Activated CD8-positive, alpha-beta memory T cell treated with anti-CD3 and anti-CD28 coated beads for 1 hour (primary cell): ENCODE measurements at places on chromosomes 3 and 15.
A peak's percentile ranks its signal among the peaks of the same experiment; 100 is the strongest.

DNA sequence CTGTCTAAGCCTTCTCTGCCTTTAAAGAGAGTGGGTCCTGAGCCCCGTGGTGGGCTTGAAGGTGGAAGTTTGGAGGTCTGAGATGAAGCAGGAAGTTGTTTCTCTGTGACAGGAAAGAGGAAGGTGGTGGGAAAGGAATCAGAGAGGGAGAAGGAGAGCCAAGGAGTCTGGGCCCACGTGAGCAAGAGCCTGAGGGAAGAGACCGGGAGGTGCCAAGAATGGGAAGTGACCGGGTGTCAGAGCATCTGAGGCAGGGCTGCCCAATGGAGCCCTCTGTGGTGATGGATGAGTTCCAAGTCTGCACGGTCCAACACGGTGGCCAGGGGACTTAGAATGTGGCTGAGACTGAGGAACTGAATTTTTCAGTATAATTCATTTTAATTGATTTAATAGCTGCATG lies 24.6 kb downstream of the ALDH1L1 start:
- DNase-seq: no peak

DNA sequence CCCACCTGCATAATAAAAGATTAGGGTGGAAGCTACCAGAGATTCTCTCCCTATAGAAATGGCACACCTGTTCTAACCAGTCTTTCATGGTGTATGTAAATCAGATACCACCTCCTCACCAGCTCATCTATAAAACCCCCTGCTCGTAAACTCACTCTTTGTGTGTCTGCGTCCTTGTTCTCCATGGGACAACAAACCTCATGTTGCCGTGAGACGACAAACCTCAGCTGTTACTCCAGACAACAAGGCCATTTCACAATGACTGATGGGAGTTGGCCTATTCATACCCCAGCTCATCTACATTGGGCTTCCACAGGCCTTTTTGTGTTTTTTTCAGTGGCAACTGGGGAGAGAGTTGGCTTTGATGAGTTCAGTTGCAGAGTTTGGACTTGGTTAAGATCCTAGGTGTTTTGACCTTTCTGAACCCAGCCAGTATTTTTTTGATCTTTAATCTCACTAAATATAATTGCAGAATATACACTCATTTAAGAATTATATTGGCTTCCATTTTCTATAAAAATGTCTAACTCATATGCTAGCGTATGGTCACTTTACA lies 96.6 kb upstream of the LRIG1 start:
- no peak for DNase-seq

- no peak for DNase-seq
These were observed 262.9 kb downstream of the CTNNB1 start for GRCh38 chr3:41462103-41462691.

- DNase-seq: no peak
These were observed 38.6 kb downstream of the CRYBG3 start for GRCh38 chr3:97860364-97860763.

DNA sequence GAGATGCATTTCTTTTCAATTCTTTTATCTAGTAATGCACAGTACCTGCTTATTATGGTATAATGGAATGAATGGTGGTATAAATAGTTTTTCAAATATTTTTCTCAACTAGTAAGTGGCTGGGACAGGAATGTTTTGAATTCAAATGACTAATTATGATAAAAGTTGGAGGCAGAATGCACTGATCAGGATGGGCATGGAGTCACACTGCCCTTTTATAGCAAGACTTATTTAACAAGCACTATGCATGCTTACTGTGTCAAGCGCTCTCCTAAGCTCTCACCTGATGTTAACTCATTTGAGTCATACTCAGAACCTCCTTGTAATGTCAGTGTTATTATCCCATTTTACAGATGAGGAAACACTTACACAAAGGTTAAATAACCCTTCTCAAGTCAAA lies 221.8 kb downstream of the FEZF2 start:
- no peak for DNase-seq

- DNase-seq: no peak
These were observed 781.8 kb downstream of the CADM2 start for GRCh38 chr3:85740561-85740960.

GRCh38 chr15:69666921-69667811 lies 214.5 kb downstream of the RPLP1 start:
- no peak for DNase-seq

GRCh38 chr3:57141719-57142410 lies 23.3 kb downstream of the IL17RD start:
- DNase-seq: no peak

- no peak for DNase-seq
These were observed 232.5 kb upstream of the ST8SIA2 start for GRCh38 chr15:92161039-92161670.

DNA sequence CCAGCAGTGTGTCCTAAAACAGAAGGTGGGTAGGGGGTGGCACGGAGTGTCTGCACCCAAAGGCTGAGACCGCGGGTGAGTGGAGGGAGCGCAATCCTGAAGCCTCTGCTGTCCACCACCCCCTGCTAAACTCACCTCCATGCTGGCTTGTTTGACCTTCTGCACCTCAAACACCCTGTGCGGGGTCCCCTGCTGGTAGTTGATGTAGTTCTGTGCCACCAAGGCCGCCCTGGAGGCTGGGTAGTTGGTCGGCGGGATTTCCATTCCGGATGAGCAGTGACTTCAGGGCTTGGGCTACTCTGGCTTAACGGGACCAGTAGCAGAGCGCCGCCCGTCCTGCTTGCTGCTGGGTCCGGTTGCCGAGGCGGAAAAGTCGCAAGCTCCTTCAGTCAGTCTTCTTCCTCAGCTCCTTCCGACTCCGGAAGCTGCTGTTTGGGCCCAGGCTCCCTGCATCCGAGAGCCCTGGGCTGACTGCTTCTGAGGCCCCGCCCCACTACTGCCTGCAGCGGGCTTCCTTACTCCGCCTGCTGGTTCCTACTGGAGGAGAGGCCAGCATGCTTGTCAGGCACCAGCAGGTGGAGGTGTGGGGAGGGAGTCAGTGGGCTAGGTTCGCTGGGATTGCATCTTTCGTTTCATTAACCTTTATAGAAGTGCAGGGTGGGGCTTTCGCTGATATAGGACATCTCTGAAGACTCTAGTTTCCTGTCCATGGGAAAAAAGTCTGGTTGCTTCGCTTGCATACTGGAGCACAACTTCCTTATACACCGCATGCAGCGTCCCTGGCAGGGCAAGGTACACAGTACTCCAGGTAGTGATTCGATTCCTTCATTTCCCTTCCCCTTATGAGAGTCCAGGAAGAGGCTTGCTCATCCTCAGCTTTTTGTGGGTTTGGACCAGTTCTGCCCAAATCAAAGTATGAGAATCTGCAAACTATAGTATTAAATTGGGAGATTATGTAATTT lies at the start of gene LXN:
TSS of gene LXN (minus strand) at position 434 of the 962 bp plus-strand sequence. CDS start at position 264, 170 bp downstream.
- DNase-seq: peak; percentile 48

DNA sequence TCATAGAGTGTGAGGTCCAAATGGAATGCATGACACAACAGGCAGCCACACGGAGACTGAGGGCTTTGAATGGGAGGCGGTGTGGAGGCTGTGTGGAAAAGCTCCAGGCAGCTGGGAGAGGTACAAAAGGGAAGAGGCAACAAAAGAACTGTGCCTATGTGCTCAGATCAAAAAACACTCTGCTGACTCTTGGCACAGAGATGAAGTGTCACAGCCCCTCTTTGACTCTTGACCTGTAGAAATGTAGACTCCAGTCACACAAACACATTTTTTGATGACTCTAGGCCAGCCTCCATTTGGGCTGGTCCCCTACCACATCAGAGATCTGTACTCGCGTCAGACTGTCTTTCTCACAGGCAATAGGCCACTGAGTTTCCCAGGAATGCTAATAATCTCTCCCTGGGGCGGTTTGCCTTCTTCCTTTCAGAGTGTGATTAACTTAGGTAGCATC lies 456.0 kb downstream of the TUSC7 start:
- DNase-seq: no peak

GRCh38 chr3:126529585-126530170 lies 5.7 kb downstream of the CHST13 start:
- DNase-seq: no peak

- no peak for DNase-seq
These were observed 356.2 kb downstream of the SV2B start for GRCh38 chr15:91456251-91456718.

- DNase-seq: no peak
These were observed 475.0 kb upstream of the PROK2 start for GRCh38 chr3:72259755-72260587.

DNA sequence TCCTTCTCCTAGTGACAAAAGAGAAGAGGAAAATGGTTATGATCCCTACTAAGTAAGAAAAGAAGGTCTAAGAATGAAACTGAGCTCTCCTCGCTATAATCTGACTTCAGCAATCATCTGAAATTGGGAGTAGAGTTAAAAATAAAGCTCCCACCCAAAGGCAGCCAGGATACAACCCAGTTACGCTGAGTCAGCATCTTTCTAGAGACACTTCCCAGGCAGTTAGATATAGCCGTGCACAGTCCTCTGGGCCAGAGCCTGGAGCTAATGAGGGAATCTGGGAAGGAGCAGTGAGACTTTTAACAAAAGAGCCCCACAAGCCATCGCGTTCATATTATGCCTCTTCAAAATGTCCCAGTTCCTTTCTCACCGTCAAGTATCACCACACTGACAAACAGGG lies 39.1 kb upstream of the SETMAR start:
- no peak for DNase-seq

DNA sequence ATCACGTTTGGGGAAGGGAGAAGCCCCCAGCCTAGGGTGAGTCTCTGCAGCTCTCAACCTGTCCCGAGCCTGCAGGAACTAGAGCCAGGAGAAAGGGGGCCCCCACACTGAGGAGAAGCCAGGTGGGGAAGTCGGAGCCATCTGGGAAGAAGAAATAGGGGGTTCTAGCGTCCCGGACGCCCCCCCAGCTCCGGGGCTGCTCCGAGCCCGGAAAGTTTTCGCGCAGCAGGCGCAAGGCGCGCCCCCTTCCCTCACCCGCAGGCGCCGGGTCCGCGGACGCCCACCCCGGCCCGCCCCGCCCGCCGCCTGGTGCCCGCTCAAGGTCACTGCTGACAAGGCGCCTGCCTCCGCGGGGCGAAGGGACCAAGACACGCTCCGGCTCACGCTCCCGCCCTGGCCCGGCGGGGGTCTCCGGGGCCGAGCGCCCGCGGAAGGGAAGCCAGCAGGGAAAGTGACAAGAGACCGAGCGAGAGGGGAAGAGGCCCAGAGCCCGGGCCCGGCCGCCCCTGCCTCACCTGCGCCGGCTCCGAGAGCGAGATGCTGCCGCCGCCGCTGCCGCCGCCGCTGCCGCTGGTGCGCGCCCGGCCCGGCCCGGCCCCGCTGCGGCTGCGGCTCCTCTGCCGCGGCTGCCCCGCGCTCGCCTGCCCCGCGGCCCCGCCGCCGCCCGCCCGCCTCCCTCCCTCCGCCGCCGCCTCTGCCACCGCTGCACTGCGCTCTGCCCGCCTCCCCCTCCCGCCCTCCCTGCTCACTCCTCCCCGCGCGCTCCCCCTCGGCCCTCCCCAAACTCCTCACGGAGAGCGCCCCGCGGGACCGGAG lies 108.4 kb upstream of the SLC6A11 start:
- DNase-seq: no peak

GRCh38 chr3:16885593-16886302 lies 993 bp downstream of the PLCL2 start:
- DNase-seq: no peak

DNA sequence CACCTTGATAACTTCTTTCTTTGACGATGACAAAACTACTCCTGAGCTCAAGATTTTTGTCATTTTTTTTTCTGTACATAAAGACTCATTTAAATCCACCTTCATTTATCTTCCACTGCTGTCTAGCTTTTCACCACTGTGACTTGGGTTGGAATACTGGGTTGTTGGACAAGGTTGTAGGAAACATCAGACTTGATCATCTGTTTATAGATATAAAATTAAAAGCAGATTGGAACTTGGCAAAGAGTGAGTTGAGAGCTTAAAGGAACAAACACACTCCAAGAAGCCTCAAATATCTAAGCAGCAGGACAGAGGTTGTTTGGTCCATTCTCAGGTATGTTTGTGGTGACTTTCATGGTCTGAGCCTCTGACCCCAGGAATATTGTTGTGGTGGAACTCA lies 141.7 kb upstream of the NDN start:
- no peak for DNase-seq

- DNase-seq: no peak
These were observed 36.7 kb upstream of the SLC7A14 start for GRCh38 chr3:170622369-170623159.

GRCh38 chr15:66684136-66684681 lies 17.8 kb upstream of the SMAD6 start:
- no peak for DNase-seq

DNA sequence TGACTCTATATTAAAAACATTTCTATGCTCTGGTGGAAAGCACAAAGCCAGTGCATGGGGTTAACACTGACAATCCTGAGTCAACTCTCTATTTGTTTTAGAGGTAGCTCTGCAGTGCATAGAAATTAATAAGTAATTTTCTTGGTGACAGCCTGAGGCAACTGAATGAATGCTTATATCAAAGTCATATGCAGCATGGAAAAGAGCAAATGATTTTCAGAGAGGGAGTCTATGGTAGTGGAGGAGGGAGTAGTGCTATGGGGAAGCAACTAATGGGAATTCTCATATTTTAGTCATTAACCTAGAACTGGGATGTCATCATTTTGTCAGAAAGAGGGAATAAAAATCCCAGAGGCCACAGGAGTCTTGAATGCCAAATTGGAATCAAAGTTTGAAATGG lies 99.1 kb downstream of the CLSTN2 start:
- no peak for DNase-seq
